Brain microvascular endothelial cell (primary cell): ENCODE measurements at places on chromosomes 6 and 20.

GRCh38 chr6:108442770-108443520 is 117.8 kb upstream of the FOXO3 start:
- DNase-seq = no peak

GRCh38 chr6:132257561-132257960 is 143.7 kb downstream of the MOXD1 start:
- DNase-seq = peak; percentile 25

DNA sequence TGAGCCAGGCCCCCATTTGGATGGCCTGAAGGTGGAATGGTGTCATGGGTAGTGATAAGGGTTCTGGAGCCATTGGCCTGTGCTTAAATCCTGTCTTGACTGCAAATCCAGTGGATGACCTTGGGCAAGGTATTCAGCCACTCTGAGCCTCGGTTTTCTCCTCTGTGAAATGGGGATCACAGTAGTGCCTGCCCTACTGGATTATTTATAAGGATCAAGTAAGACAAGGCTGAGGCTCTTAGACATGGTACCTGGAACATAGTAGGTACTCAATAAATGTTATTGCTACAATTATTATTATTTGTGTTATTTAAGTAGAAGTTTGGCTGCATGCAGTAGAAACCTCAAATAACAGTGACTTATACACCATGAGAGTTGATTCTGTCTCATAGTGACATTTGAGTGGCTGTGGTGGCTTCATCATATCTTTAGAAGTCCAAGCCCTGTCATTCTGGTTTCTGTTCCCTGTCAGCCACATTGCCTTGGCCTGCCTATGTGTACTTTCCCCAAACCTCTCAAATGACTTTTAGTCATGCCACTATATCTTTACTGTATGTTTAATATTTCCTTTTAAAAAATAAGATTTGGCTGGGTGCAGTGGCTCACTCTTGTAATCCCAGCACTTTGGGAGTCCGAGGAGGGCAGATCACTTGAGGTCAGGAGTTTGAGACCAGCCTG is 37.6 kb upstream of the CHMP4B start:
- DNase-seq = no peak

- no peak for DNase-seq
Measured at GRCh38 chr6:125499535-125499934, 197.8 kb upstream of the HDDC2 start.

DNA sequence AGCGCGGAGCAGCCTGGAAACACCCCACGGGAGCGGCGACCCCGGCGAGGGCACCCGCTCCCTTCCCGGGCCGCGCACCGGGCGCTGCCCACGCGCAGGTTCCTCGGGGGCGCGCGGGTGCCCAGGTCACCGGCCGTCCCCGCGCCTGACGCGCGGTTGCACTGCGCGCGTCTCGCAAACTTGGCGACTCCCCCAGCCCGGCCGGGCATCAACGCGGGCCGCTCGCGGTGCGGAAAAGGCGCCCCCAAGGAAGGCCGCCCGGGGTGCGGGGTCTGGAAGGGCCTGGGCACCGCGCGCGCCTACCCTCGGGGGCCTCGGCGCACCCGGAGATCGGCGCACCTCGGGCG is 555 bp upstream of the ZBTB46 start:
- no peak for DNase-seq

DNA sequence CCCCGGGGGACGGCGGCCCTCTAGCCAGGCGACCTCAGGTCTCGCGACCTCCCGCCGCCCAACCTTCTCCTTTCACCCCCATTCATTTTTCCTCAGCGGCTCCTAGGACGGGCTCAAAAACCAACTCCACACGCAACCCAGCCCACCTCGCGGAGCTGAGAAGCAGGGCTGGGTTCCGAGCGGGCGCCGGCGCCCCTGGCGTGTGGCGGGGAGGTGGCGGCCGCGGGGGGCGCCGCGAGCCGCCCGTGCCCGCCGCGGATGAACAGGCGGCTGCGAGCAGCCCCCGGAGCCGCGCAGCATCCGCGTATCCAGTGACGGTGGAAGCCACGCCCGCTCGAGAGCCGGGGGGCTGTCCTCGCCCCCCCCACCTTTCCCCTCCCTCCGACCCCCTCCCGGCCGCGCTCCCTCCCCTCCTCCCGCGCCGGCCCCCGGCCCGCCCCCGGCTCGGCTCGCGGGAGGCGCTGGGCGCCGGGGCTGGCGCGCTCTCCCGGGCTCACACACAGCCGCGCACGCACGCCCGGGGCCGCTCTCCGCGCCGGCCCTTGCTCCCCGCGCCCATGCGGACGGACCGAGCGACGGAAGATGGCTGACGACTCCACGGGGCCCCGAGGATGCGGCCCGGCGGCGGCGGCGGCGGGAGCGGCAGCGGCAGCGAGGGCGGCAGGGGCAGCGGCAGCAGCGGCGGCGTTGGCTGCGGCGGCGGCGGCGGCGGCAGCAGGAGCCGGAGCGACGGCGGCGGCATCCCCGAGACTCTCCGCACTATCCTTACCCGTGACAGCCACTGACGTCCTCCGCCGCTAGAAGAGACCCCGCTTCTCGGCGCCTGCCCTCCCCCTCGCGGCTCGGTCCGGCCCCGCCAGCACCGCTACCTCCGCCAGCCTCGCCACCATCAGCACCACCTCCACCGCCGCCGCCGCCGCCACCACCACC is at the start of gene SOBP:
Gene SOBP, plus strand, starts transcription at position 482 of the 930 bp plus-strand sequence. CDS start 500 bp downstream, outside the sequence.
- DNase-seq = no peak

DNA sequence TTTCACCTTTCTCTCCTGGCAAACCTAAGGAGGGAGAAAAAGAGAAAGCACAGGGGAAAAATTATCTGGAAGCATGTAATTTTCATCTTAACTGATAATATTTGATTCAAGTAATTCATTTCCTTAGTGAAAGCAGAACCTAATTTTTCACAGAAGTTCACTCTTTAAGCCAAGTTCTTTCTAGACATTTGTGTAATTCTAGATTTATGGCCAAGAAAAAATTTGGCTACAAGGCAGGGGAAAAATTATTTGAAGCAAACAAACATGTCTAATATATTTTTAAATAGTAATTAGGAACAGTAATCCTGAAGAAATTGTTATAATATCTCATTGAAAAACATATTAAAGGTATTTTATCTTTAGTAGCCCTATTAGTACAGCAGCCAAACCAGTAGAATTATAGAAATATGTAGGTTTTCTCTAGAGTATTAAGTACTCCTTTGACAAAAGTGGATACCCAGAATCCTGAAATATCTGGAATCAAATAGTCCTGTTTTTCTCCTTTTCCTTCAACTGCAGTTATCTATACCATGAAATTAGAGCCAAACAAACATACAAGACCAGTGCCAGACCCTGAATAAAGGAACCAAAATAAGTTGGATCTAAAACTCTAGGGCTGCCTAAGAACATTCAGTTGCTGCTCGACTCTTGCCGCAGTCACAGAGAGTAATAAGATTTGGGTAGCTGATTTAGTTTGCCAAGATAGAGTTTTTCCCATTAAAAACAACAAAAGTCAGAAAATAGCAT is 116.5 kb downstream of the COL12A1 start:
- no peak for DNase-seq

GRCh38 chr20:36544134-36545018 is 3.1 kb downstream of the MYL9 start:
- DNase-seq = peak; percentile 36

DNA sequence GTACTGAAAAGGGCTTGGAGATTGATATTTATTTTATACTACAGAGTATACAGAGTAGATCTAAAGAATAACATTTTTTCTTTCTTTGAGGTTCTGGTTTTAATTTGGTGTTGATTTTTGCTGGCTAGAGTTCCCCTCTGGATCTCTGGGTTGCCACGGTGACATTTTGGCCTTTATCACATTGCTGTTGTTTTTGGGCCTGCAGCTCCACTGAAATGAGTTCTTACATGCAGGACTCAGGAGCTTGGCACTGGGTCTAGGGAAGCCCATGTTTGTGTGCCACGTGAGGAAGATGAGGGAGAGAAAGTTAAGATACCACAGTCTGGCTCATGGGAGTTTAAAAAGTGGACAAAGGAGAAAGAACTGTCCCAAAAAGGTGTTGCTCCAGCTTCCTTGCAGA is 7.4 kb upstream of the TFAP2C start:
- DNase-seq = no peak

DNA sequence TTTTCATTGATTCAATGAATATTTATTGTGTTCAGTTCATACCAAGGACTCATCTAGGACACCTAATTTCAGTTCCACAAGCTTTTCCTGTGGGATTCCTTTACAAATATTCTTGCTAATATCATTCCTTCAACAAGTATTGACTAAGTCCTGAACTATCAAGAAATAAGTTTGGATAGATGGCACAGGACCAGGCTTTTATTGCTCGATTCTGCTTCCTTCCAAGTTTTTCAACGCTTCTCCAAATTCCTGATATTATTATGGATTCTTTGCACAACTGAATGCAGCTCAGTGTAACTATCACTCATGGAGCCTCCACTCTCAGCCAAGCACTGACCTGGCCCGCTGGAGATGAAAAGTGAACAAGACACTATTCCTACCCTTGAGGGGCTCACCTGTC is 32.7 kb upstream of the COL21A1 start:
- no peak for DNase-seq

DNA sequence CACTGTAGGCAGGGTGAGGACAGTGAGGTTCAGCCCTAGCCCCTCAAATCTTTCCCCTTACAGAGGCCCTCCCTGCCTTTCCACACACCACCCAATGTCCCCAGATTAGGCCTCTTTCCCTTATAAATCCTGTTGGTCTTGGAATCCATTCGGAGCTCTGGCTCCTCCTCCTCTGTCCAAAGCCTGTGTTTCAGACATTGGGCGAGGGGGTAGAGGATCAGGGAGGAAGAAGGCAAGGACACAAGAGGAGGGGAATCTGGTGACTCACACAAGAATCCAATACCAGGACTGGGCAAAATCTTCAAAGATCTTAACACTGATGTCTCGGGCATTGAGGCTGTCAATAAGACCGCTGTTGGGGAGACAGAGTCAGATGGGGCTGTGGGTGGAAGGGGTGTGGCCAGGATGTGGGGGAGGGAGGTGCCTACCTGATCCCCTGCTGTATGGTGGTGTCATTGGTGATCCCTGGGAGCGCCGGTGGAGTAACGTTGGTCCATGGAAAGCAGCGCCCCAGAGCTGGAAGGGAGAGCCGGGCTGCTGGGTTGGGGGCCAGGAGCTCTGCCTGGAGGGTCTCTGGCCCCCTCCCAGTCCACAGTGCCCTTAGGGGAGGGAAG is 7.6 kb downstream of the SLC44A4 start:
- no peak for DNase-seq

DNA sequence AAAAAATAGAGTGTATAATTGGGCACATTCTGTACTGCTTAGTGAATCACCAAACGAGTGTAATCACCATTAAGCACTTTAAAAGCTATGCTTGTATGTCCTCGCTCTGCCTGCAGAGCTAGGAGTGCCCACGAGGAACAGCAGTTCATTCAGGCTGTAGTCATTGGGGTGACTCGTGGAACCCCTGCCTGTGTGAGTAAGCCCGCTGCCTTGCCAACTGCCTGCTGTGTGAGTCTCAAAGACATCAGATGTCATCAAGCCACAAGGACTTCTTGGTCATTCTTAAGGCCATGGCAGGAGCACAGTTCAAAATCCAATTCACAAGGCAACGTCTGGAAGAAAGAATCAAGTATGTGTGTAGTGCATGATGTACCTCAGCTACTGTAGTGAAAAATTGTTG is 60.4 kb downstream of the FOXO3 start:
- DNase-seq = peak; percentile 88
